Natural killer cell treated with Interleukin-12 subunit alpha and Interleukin-12 subunit beta and Interleukin-15 and Interleukin-18, amount 100 ng/mL, for 72 hours (primary cell): ENCODE measurements at places on chromosomes 7 and 10. TPM values are rescaled to one million over a fixed set of nuclear protein-coding genes. Genes with fewer than 3 reads are reported as not detected.

Gene SDHAF3
- 17.0 TPM for total RNA-seq

Gene HTRA1
- not detected for total RNA-seq

Gene PRSS58
- total RNA-seq, result not detected

Gene DUS4L
- total RNA-seq, result 6.4 TPM

Gene TECPR1
- total RNA-seq, result 42.1 TPM

Gene UTF1
- not detected for total RNA-seq

Gene OR13A1
- not detected for total RNA-seq

Gene CRPPA
- total RNA-seq, result 1.7 TPM

GRCh38 chr7:80014511-80014910, 120.1 kb upstream of the GNAI1 start:
- DNase-seq, result no peak
- no peak overlapping the region for H3K27ac ChIP-seq
- H3K4me1 ChIP-seq, result no peaks in the 10 kb centered on the region
- H3K27me3 ChIP-seq, result no peaks in the 10 kb centered on the region
- peaks cover 6% of the 10 kb centered on the region for H3K36me3 ChIP-seq

- peaks cover 6% of the 10 kb centered on the region for H3K4me1 ChIP-seq
- no peaks in the 10 kb centered on the region for H3K36me3 ChIP-seq
- no peak overlapping the region for H3K4me3 ChIP-seq
- no peaks in the 10 kb centered on the region for H3K27me3 ChIP-seq
- H3K27ac ChIP-seq, result no peak overlapping the region
- DNase-seq, result no peak
These were observed 23.4 kb upstream of the MGAM2 start for GRCh38 chr7:142088022-142088714.

DNA sequence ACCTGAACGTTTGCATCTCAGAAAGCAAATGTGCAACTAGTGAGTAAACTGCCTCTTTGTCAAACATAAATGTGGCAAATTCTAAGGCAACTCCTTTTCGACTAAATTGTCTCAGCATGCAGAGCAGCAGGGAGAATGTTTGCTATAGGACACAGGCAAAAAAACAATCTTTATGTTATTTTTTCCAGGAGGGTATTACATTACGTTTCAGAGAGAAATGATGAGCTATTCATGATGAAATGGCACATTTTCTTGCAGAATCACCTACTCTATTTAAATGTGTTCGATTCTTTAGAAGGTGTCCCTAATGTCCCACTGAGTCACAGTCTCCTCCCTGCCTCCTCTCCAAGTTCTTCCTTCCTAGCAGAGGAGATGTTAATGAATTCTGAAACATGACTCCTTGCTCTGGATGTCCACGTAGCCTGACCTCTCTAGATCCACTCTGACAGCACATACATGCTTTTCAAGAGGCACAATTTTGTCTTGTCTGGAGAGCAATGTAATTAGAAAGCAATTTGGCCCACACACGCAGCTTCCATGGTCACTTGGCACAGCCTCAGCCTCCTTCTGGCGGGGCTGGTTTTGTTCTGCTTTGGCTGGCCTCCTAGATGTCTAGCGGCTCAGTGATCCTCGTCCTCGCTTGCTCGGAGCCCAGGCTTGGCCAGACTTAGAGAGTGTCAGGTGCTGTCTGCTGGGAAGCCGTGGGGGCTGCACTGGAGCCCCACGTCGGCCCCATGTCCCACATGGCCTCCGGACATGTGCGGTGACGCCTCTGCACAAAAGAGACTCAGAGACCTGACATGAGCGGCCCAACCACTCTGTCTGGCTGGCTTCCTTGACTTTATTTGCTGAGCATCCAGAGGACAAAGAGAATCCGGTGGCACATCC, 125.7 kb upstream of the ZNF438 start:
- H3K4me1 ChIP-seq, result no peaks in the 10 kb centered on the region
- no peak overlapping the region for H3K4me3 ChIP-seq
- no peak overlapping the region for H3K27ac ChIP-seq
- no peaks in the 10 kb centered on the region for H3K36me3 ChIP-seq

DNA sequence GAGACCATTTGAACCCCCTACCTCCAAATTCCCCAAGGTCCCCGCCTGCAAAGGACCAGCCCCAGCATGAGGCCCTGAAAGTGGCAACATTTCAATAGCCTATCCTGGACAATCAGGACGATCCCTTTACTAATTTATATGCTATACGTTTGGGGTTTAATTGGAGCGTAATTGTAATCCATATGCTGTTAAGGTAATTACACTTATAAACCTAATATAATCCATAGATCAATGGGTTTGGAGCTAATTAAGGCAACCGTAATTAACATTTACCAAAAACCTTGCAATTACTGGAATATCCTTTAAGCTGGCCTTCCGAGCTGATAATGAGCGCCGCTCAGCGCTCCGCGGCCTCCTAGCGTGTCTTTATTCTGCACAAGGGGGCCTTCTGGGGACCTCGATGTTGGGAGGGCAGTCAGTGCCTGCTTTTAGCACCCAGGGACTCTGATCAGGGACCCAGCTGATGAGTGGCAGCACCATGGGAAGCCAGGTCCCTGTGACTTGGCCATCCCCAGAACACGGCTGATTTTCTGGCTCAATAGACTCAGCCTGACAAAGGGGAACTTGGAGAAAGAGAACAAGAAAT, 91.2 kb downstream of the LHPP start:
- H3K36me3 ChIP-seq, result no peaks in the 10 kb centered on the region
- no peak overlapping the region for H3K4me3 ChIP-seq
- no peak for DNase-seq
- H3K27ac ChIP-seq, result no peak overlapping the region
- H3K27me3 ChIP-seq, result no peaks in the 10 kb centered on the region
- H3K4me1 ChIP-seq, result no peaks in the 10 kb centered on the region

GRCh38 chr7:125670926-125671572, 741.4 kb upstream of the POT1 start:
- no peak overlapping the region for H3K4me3 ChIP-seq
- no peaks in the 10 kb centered on the region for H3K27me3 ChIP-seq
- no peak overlapping the region for H3K27ac ChIP-seq

GRCh38 chr10:3990307-3990706, 205.3 kb upstream of the KLF6 start:
- no peaks in the 10 kb centered on the region for H3K27me3 ChIP-seq
- H3K4me1 ChIP-seq, result no peaks in the 10 kb centered on the region
- H3K36me3 ChIP-seq, result no peaks in the 10 kb centered on the region
- no peak overlapping the region for H3K27ac ChIP-seq
- no peak overlapping the region for H3K4me3 ChIP-seq
- DNase-seq, result no peak

DNA sequence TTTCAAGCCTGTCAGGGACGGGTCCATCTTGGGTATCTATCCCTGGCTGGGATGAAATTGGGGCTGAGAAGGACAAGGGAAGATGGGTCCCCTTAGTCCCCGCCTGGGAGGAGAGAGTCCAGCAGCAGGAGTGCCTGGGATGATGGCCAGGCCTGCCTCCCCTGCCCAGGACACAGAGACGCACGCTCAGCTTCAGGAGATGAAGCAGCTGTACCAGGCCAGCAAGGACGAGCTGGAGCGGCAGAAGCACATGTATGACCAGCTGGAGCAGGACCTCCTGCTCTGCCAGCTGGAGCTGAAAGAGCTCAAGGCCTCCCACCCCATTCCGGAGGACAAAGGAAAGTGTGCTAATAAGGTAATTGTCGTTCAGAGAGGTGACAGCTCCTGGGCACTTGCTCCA, 15.4 kb downstream of the CCDC136 start:
- no peaks in the 10 kb centered on the region for H3K27me3 ChIP-seq
- H3K36me3 ChIP-seq, result no peaks in the 10 kb centered on the region
- no peak overlapping the region for H3K4me3 ChIP-seq
- DNase-seq, result peak; percentile 53
- no peak overlapping the region for H3K27ac ChIP-seq

DNA sequence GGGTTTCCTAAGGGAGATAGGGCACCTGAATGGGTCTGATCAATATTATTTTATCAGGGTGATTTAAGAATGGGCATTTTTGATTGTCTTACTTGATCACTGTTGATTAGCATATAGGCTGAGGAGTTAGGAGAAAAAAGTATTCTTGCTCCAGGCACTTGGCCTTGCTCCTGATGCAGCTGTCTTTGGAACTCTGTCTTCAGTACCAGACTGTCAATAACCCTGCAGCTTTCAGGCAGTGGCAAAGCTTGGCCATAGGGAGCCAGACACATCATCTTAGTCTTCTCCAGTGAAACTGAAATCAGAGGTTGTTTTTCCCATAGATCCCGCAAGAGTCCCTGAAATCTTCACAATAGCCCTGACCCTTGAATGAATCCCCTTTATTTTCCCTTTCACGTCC, 47.2 kb downstream of the EXOC4 start:
- no peak for DNase-seq
- no peak overlapping the region for H3K4me3 ChIP-seq
- H3K27ac ChIP-seq, result no peak overlapping the region
- no peaks in the 10 kb centered on the region for H3K4me1 ChIP-seq
- no peaks in the 10 kb centered on the region for H3K27me3 ChIP-seq

DNA sequence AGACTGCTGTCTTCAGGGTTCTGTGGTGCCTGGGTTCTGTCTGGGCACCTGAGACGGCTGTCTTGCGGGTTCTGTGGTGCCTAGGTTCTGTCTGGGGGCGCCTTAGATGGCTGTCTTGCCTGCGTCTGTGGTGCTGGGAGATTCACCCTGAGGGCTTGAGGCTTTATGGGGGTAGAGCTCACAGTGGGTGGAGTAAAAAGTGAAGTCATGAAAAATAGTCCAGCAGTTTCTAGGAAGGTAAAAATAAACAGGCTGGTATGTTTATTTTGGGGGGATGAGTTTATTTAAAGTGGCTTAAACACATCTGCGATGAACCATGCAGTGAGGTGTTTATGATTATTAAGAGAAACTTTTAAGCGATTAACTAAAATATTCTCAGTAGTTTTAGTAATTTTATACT, 64.2 kb downstream of the NKX6-2 start:
- DNase-seq, result no peak
- H3K27me3 ChIP-seq, result no peaks in the 10 kb centered on the region
- H3K4me3 ChIP-seq, result no peak overlapping the region
- H3K27ac ChIP-seq, result no peak overlapping the region
- H3K36me3 ChIP-seq, result no peaks in the 10 kb centered on the region

GRCh38 chr7:29332875-29333855, 138.6 kb downstream of the CHN2 start:
- H3K4me3 ChIP-seq, result no peak overlapping the region
- no peaks in the 10 kb centered on the region for H3K27me3 ChIP-seq
- H3K27ac ChIP-seq, result no peak overlapping the region
- H3K36me3 ChIP-seq, result no peaks in the 10 kb centered on the region
- peaks cover 25% of the 10 kb centered on the region for H3K4me1 ChIP-seq
- no peak for DNase-seq

GRCh38 chr7:149885191-149886017, 11.6 kb downstream of the ATP6V0E2 start:
- H3K27me3 ChIP-seq, result no peaks in the 10 kb centered on the region
- no peaks in the 10 kb centered on the region for H3K36me3 ChIP-seq
- peaks cover 7% of the 10 kb centered on the region for H3K4me1 ChIP-seq

- no peak overlapping the region for H3K27ac ChIP-seq
- DNase-seq, result no peak
- H3K4me3 ChIP-seq, result no peak overlapping the region
These were observed 113.3 kb downstream of the CYTH3 start for GRCh38 chr7:6159097-6159483.

DNA sequence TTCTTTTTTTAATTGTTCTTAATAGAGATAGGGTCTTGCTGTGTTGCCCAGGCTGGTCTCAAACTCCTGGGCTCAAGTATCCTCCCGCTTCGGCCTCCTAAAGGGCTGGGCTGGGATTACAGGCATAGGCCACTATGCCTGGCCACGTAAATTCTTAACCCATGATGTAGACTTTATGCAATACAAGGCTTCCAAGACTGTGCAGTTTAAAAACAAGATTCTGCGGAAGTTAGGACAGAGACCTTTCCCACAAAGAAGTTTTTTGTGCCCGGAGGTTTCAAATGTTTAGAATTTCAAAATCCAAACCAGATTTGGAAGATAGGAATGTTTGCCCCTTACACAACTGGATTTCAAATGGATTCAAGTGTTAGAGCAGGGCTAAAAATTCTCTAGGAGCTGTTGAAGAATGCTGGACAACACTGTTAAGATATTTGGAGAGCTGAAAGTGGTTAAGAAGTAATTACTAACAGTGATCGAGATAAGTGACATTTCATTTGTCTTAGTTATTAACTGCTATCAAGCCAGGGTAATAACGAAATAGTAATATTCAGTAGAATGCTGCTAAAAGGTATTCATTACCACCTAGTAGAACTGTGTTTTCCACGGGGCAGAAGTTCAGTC, 7.4 kb downstream of the APBB1IP start:
- H3K4me1 ChIP-seq, result peaks cover 63% of the 10 kb centered on the region
- peak overlapping the region; percentile 99 for H3K27ac ChIP-seq
- H3K27me3 ChIP-seq, result no peaks in the 10 kb centered on the region
- H3K36me3 ChIP-seq, result peaks cover 22% of the 10 kb centered on the region
- DNase-seq, result no peak

DNA sequence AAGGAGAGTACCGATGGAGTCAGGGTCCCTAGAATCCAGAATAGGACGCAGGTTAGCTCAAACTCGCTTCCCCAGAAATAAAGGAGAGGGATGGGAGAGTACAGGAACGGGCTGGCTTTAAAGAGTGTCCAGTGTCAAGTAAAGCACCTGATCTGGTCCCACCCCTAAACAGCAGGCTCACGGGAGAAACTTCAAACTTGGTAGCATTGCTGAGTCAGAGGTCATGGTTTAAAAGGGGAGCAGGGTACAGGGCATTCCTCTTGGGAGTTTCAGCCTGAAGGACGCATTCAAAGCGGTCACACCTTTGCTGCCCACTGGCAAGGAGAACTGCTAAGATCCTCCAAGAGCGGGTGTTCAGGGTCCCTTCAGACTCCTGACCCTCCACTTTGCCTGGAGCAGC, 140.7 kb downstream of the GLI3 start:
- no peaks in the 10 kb centered on the region for H3K27me3 ChIP-seq
- H3K27ac ChIP-seq, result no peak overlapping the region
- no peak overlapping the region for H3K4me3 ChIP-seq
- no peaks in the 10 kb centered on the region for H3K36me3 ChIP-seq

DNA sequence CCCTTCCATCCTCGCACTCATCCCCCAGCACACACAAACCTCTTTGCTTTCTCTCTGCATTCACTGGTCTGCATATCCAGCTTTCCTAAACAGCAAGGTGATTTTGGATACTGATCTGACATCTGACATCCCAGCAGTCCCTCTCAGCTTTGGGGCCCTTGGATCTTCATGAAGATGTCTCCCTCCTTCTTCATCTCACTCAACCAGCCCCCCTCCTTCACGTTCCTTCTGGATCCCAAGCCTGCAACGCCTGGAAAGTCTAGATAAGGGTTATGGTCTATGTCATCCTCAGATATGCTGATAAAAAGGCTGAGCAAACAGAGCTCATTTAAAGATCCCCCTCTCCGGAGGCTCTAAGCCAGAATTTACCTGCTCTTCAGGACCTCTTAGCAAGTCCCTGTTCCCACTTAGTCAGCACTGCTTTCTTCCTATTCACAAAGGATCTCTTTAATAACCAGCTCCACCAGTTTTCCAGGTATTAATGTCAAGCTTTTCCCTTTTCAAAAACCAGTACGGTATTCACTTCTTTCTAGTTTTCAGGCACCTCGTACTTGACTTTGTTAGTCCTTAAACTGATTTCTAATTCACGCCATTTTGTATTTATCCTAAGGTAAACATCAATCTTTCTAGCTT, 38.9 kb downstream of the CREB3L2 start:
- no peak overlapping the region for H3K27ac ChIP-seq
- H3K4me1 ChIP-seq, result peaks cover 55% of the 10 kb centered on the region
- no peaks in the 10 kb centered on the region for H3K27me3 ChIP-seq
- H3K36me3 ChIP-seq, result no peaks in the 10 kb centered on the region
- H3K4me3 ChIP-seq, result no peak overlapping the region

GRCh38 chr7:25132430-25132829, 7.4 kb upstream of the CYCS start:
- no peaks in the 10 kb centered on the region for H3K27me3 ChIP-seq
- no peak overlapping the region for H3K4me3 ChIP-seq
- peaks cover 5% of the 10 kb centered on the region for H3K36me3 ChIP-seq
- no peak for DNase-seq
- no peak overlapping the region for H3K27ac ChIP-seq
